Activated T-cell treated with anti-CD3 and anti-CD28 coated beads for 24 hours (primary cell): ENCODE measurements at places on chromosomes 11 and 22.

GRCh38 chr11:36215693-36216060, 73.5 kb downstream of the COMMD9 start:
- no peak for DNase-seq

GRCh38 chr11:46345131-46345597, 2.1 kb upstream of the DGKZ start:
- DNase-seq, result no peak

DNA sequence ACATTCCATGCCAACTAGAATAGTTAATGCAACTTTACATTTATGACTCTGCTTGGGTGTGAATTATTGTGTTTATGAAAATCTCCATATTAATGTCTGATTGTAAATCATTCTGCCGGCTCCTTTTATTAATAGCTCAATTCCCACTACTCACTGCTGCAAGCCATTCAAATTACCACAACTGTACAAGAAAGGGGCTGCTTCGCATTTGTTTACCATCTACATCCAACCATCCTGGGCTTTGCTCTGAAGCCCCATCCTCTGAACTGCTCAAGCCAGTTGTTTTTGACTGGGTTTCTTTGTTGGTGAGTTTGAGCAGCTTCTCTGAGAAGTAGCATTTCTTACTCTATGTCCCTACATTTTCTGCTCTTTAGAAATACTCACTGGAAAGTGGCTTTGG, 451.6 kb upstream of the CADM1 start:
- no peak for DNase-seq

- no peak for DNase-seq
Observed at GRCh38 chr11:37858398-37858797, 1260.4 kb upstream of the RAG2 start.

GRCh38 chr11:8717544-8717875, 34.9 kb downstream of the RPL27A start:
- no peak for DNase-seq

- DNase-seq, result no peak
Observed at GRCh38 chr22:46501701-46502100, 35.7 kb downstream of the CELSR1 start.

DNA sequence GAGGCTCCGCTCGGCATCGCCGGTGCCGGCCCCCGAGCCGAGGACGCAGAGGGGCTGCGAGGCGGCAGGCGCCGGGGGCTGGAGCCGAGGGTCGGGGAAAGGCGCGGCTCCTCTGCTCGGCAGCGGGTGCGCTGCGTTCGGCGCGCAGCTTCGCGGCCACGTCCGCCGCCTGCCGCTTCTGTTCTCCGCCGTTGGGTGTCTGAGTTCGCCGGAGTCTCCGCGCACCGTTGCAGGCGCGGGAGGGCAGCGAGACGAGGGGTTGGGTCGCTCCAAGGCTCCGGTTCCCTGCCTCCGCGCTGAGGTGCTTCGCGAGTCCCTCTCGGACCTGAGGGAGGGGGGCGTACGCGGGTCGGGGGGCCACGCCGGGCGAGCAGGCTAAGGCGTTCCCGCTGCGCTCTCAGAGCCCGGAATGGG, 347 bp downstream of the MN1 start:
- peak; percentile 11 for DNase-seq

- DNase-seq, result no peak
Observed at GRCh38 chr11:131223198-131223991, 147.0 kb upstream of the NTM start.

GRCh38 chr22:23184764-23185113, 4.4 kb downstream of the BCR start:
- no peak for DNase-seq

DNA sequence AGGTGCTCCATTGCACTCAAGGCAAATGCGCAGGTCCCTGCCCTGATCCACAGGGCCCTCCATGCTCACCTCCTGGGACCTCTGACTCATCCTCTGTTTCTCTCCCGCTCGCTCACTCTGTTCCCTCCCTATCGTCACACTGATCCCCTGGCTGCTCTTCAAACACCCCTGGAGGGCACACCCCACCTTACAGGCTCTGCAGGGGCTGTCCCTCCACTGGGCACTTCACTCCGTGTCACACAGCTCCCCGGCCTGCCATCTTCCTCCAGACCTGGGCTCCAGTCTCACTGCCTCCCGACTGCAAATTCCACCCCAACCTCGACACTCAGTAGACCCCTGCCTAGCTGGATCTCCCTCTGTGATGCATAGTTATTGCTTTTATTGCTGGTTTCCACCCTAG, 91.5 kb upstream of the PRDM11 start:
- no peak for DNase-seq

DNA sequence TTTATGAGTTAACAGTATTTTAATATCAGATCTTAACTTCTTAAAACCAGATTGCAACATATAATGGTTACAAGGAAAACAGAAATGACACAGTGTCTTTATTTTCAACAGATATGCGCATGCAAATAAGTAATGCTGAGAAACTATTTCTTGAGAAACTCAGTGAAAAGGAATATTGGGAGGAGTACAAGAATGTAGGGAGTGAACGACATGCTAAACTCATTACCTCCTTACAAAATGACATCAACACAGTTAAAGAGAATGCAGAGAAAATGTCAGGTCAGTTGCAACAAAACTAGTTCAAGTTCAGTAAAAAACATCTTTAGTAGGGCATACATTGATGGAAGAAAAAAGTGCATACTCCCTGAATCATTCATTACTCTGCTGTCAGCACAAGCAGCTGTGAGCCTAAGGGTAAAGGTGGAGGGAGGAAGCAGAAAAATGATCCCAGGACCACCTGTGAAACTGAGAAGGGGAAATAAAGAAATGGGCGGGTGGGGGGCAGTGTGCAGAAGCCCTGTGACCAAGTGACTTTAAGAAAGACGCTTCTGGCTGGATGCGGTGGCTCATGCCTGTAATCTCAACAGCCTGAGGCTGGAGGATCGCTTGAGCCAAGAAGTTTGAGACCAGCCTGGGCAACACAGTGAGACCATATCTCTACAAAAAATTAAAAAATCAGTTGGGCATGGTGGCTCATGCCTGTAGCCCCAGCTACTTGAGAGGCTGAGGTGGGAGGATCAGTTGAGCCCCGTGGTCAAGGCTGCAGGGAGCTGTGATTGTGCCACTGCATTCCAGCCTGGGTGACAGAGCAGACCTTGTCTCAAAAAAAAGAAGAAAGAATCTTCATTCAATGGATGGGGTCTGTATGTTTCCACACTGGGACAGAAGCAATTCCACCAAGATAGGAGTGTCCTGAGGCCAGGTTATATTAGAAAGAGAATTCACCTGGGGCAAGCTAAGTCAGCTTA, 31.2 kb downstream of the CCDC83 start:
- no peak for DNase-seq

- DNase-seq, result peak; percentile 69
Observed at GRCh38 chr11:67504950-67505581, at the start of gene PITPNM1. TSS of gene PITPNM1 (minus strand) at chr11:67505363. CDS start at chr11:67504180, 1,183 bp downstream.

DNA sequence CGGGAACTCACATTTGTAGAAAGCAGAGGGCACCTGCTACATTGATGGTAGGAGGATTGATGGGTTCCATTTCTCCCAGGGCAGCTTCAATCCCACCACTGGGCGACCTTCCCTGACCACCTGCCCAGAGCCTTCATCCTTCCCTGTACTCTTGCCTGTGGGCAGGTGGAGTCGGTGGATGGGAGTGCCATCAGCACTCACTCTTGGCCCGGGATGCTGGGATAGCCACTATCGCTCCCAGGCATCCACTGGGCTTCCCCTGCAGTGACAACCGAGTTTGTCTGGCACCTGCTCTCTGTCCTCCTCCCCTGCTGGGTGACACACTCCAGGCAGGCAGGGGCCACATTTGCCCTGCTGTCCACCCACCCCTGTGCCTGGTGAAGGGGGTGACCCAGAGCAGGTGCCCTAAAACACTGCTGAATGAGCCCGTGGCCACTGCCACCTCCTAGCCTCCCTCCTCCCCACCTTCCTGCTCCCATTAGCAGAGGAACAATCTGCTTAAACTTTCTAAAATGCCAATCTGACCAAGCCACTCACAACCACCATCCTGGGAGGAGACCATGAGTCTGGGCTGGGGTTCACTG, 604.7 kb downstream of the TBC1D22A start:
- no peak for DNase-seq

DNA sequence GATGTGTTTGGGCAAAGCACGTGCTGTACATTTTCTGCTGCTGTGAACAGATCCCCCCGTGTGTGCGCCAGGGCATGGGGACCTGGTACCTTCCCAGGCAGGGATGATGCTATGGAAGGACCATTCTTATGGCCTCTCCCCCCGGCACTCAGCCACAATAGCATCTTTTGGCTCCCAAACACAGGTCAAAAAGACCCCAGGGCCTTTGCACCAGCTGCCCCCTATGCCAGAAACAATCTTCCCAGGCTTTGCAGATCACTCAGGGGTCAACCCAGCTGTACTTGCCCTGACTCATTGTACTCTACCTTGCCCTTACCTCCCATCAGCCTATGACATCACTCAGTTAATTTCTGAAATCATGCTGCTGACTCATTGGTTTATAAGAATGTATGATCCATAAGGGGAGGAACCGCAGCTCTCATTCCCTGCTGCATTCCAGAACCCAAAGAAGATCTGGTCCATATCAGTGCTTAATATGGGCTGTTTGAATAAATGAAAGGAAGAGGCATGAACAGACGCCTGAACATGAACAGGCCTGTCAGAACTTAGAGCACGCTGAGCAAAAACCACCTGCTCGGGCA, 100.7 kb downstream of the CELSR1 start:
- no peak for DNase-seq

DNA sequence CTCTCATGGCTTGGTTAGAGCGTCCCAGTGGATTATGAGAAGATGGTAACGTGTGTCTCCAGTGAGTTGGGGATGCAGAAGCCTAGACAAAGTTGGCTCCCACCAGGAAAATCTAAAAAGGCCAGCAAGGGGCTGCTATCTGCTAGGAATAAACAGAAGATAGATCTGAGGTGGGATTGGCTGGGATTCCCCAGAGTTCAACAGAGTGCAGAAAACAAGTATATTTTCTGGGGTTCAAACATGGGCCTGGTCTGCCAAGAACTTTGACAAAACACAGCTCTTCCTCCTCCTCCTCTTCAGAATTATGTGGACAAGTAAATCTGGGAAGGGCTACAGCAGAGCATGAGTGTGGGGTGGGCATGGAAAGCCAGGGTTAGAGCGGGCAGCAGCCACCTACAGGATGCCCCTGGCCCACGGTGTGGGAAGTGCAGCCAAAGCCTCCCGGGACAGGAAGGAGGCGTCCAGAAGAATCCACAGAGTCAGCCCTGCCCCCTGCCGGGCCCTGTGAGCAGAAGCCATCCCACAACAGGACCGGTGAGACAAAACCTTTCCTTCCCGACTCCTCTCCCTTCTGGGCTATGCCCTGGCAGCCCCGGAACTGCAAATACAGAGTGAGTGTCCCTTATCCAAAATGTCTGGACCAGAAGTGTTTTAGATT, 67.1 kb downstream of the CD82 start:
- DNase-seq, result no peak

- DNase-seq, result no peak
Observed at GRCh38 chr11:15757048-15757698, 599.2 kb downstream of the SOX6 start.

GRCh38 chr11:131471976-131472375, 101.6 kb downstream of the NTM start:
- no peak for DNase-seq

DNA sequence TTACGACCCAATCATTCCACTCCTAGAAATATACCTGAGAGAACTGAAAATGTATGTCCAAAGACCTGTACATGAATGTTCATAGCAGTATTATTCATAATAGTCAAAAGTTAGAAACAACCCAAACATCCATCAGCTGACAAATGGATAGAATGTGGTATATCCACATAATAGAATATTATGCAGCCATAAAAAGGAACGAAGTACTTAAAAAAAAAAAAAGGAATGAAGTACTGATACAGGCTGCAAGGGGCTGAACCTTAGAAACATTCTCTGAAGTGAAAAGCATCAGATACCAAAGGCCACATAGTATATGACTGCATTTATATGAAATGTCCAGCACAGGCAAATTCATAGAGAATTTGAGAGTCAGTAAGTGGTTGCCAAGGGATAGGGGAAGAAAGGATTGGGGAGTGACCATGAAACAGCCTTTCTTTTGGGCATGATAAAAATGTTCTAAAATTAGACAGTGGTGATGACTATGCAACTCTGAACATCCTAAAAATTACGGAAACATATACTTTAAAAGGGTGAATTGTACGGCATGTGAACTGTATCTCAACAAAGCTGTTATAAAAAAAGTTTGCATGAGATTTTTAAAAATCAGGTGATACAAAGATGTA, 1.8 kb downstream of the TPST2 start:
- DNase-seq, result no peak

GRCh38 chr11:118084247-118084646, 2.5 kb downstream of the SMIM35 start:
- DNase-seq, result no peak
